ENCODE measurements at places on chromosomes 16 and 17.

- no peak for DNase-seq
These were observed 11.2 kb downstream of the SULT1A2 start for GRCh38 chr16:28585674-28586073.

- no peak for DNase-seq
These were observed 49.0 kb upstream of the ENDOV start for GRCh38 chr17:80365983-80366382.

DNA sequence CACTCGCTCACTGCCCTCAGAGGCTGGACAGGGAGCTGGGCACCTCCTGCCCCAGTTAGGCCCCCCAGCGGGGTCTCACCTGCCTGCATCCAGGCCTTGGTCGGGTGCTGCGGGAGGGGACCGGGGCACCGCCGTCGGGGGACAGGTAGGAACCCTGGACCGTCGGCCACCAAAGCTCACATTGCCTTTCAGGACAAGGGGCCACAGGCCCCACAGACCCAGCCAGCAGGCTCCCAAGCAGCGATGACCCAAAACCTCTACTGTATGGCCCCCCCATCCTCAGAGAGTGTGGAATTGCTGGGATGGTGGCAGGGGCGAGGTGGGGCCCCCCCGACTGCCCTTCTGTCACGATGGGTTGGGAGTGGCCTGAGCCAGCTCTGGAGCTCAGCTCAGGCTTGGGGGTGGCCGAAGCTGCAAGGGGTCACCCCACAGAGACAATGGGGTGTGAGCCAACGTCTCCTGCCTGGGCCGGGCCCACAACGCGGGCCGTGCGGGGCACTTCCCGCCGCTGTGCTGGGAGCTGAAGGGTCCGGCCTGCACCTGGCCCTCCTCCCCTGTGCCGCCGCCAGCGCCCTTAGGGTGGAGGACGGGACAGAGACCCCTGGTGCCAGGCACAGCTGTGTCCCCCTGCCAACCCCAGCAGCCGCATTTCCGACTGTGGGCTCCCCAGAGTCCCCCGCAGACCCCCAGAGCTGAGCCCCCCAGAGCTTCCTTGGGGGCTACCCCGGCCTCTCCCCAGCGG is 498 bp downstream of the IGFALS start:
- DNase-seq: no peak

DNA sequence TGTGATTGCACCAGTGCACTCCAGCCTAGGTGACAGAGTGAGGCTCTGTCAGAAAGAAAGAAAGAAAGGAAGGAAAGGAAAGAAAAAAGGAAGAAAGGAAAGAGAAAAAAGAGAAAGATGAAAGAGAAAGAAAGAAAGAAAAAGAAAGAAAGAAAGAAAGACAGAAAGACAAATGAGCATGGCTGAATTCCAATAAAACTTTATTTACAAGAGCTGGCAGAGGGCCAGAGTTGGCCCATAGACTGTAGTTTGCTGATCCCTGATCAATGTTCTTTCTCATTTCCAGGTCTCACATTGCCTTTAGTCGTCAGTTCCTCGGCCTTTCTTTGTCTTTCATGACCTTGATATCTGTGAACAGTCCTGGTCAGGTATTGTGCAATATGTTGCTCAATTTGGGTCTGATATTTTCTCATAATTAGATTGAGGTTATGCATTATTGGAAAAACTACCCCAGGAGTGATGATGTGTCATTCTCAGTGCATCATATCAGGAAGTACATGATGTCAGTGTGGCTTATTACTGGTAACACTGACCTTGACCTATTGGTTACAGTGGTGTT is 68.5 kb upstream of the MED9 start:
- no peak for DNase-seq

DNA sequence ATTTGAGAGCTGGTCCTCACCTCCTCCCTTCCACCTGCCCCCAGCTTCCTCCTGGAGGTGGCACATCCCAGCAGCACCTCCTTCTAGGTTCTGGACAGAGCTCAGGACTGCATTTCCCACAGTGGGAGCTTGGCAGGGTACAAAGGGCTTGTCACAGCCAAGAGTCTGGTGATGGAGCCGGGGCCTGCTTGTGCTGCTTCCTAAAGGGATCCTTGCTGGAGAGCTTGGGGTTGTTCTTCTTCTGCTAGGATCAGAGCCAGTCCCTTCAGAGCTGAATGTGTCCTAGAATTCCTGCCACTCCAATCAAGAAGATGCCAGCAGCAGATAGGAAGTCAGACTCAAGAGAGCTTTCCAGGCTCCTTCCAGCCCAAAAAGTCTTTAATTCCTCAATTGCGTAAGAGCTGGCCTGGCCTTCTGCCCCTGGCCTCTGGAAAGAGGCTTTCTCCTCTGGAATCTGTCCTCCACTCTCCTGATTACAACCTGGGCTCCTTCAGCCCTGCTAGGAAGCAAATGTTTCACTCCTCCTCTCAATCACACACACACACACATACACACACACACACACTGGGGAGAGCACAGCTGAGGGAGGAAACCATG is 4.4 kb downstream of the CD300E start:
- DNase-seq: no peak

GRCh38 chr16:57486858-57487834 is 853 bp upstream of the DOK4 start:
- DNase-seq: no peak

DNA sequence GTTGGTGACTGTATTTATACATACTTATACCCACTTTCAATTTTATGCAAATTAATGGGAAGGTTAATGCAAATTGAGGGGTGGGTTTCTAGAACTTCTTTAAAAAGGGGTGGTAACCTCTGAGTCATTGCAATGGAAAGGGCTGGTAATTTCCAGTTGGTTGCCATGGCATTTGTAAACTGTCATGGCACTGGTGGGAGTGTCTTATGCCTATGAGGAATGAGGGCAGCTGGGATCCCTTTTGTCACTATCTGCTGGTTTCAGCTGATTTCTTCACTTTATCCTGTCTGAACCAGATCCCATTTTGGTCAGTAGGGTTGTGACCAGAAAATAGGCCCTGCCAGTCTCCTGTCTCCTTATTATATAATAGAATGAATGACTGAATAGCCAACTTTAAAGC is 1006.7 kb upstream of the GOT2 start:
- no peak for DNase-seq

GRCh38 chr16:69324013-69324531 is 6.3 kb downstream of the PDF start:
- DNase-seq: no peak

DNA sequence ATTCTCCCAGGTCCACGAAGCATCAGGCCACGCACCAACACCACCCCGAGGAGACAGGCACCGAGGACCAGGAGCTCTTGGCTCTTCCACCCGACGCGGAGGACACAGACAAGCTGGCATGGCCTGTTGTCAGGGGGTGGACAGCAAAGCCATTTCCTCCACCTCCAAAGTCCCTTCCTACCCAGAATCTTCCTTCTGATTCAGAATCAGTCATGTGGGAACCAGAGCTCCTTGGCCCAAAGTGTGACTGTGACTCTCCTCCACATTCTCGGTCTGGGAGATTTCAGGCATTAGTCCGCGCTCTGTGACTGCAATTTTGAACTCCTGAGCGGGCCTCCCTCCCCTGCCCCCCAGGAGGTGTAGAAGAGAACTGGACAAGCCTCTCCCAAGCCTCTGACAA is 9.2 kb downstream of the DNAH17 start:
- DNase-seq: no peak
